ENCODE measurements at places on chromosomes 12 and 14. TPM values are rescaled to one million over a fixed set of nuclear protein-coding genes. Genes with fewer than 3 reads are reported as not detected.

- no peak for DNase-seq
Measured at GRCh38 chr12:48034835-48035805, 30.8 kb upstream of the COL2A1 start.

DNA sequence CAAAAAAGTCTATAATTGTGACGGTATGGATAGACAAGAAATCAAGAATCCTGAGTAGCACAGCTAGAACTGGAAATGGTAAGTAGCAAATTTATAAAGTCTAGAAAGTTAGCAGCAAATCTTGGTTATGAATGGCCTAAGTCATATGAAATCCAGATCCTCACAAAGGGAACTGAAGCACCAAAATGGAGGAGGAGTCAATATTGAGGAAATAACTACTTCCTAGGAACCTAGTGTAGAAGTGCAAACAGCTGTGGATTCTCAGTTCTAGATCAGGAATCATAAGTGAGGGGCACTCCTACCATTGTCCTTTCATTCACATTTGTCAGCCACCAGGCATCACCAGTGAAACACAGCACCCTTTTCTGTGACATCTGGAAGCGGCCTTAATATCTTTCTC is 202.2 kb upstream of the DCN start:
- no peak for DNase-seq

The SERPINA12 gene
- 16.9 TPM for total RNA-seq

The SIVA1 gene
- 40.1 TPM for total RNA-seq

- no peak for DNase-seq
Measured at GRCh38 chr14:100302616-100303015, 3.6 kb downstream of the SLC25A29 start.

GRCh38 chr14:69695322-69696203 is 71.4 kb upstream of the SRSF5 start:
- peak; percentile 24 for DNase-seq

- no peak for DNase-seq
Measured at GRCh38 chr14:104795781-104796686, 486 bp upstream of the AKT1 start.

DNA sequence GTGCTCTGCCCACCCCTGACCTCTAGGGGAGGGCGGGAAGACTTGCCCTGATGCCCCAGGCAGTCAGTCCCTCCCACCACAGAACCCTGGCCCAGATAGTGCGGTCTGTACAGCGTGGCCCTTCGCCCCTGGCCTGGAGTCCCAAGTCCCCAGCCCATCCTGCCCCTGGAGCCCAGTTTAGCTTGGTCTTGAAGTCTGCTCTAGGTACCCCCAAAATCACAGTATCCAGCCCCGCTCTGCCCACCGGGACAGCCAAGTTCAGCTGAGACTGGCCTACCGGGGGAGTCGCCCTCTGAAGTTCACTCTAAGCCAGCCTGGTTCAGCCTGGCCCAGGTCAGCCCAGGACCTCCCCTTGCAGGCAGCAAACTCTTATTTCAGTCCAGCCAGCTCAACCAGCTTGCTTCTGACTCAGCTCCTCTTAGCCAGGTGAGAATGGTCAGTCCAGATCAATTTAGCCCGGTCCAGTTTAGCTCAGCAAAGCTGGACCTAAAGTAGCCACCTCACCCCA is 75.9 kb downstream of the TMEM121 start:
- no peak for DNase-seq

- DNase-seq, result no peak
Measured at GRCh38 chr12:13725049-13725448, 256.4 kb downstream of the GRIN2B start.

The RAPGEF3 gene
- total RNA-seq, result 10.8 TPM

DNA sequence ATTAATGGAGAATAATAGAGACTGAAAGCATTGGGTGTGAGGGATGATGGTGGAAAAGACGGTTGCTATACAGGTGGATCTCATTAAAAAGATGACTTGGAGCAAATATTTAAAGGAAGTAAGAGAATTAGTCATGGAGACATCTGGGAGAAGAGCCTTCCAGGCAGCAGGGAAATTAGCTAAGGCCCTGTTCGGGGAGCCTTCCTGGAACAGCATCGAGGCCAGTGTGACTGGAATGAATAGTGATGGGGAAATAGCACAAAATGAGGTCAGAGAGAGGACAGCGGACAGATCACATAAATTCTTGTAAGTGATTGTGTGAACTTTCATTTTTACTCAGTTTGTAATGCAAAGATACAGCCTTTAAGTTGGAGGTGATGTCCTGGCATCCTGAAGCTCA is 842.3 kb downstream of the SLC6A15 start:
- peak; percentile 62 for DNase-seq

GRCh38 chr12:19967431-19967830 is 400.9 kb upstream of the PDE3A start:
- DNase-seq, result no peak

- DNase-seq, result peak; percentile 1
Measured at GRCh38 chr12:56816491-56816890, 53.4 kb downstream of the HSD17B6 start.

DNA sequence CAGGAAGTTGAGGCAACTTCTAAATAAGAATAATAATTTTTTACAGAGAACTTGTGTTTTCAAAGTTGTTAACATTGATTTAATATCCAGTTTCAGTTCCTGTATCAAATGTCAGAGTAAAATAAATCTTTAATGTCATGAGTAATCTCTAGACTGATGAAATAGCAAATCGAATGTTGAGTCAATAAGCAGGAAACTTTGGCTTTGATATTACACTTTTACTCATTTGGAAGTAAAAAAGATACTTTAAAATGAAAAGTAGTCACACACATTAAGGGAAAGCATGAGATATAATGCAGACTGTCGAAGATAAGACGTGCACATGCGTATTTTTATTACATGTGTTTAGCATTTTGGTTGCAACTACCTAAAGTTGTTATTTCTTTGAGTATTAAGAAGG is 78.2 kb upstream of the PTGDR start:
- DNase-seq, result no peak

The PPP4R4 gene
- total RNA-seq, result 2.4 TPM

GRCh38 chr12:7907009-7907408 is 29.0 kb downstream of the SLC2A3 start:
- no peak for DNase-seq

GRCh38 chr12:109621901-109622364 is 48.3 kb downstream of the MVK start:
- DNase-seq, result no peak

DNA sequence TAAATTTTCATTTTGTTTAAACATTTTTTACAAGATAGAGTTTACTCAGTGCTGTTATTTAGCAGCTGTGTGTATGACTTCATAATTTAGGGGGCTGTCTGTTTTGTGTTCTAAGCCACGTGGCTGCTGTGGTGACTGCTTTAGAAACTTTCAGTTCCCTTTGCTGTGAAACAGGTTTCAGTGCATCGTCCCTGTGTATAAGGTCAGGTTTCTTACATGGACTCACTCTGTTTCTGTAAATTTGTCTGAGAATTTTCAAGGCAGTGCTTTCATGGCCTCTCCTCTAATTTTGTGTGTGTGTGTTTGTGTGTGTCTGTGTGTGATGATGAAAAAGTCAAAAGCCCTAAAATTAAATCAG is 32.4 kb downstream of the BICD1 start:
- peak; percentile 25 for DNase-seq

All from skin of body (tissue), 3 donors.